ENCODE measurements at places on chromosomes 13 and 19.
A peak's percentile ranks its signal among the peaks of the same experiment; 100 is the strongest.

DNA sequence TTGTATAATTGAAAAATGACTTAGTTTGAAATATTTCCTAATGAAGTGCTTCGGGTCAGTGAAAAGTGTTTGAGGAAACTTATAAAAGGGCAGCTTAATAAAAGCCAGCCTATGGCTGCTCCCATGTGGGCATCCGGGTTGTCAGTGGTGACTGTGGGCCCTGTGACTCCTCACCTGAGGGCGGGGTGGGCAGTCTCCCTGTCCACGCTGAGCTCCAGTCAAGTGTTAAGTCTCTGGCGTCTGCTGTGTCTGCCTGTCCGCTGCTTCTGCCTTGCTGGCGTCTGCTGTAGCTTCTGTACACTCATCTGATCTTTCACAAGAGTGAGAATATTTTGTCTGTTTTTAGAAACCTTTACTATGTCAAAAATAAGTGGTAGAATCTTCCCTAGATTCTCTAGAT is 7.1 kb downstream of the LAMP1 start:
- no peak for DNase-seq

DNA sequence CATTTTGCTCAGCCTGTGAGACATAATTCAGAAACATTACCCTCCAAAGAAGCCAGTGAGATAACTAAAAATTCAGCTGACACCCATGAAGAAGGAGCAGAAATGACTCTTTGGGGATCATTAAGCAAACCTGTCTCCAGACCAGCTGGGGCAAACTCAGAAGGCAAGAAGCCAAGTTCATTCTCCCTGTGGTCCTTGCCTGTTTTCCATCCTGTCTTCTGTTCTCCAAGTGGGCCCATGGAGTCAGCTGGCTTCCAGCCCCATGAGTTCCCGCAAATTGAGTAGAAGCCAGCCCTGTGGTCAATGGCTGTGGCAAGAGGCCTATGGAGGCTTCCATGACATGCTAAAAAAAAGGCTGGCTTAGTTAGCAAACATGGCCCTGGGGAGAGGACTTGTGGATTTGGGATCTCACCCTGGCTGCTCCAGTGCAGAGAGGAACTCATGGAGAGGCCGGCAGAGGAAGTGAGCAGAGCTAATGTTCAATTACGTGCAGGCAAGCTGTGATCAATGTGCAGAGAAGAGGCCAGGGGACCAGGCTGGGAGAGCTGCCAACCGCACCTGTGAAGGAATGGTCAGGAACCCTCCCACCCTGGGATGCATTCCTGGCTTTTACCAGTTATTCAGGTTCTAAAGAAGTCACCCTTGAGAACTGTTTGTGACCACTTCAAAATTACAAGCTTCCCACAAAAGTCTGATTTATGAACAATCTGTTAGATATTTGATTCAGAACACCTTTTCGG is 229.1 kb downstream of the TSHZ3 start:
- no peak for DNase-seq

- no peak for DNase-seq
Measured at GRCh38 chr13:94708031-94708859, 4.1 kb downstream of the SOX21 start.

GRCh38 chr13:108980237-108980636 is 350.8 kb downstream of the MYO16 start:
- DNase-seq, result no peak

DNA sequence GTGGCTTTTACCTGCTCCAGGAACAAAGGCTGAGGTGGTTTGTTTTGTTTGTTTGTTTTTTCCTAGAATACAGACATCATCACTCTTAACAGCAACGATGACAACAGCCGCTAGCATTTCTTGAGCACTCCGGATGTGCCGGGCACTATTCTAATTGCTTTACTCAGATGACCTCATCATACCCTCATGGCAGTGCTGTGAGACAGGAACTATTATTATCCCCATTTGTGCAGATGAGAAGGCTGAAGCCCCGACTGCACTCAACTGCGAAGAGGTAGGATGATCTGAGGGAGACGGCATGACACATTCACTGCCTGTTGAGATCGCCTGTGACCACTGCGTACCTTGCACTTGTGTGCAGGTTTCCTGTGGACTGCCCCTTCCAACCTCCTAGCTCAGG is 66.5 kb downstream of the CCDC70 start:
- DNase-seq, result no peak

DNA sequence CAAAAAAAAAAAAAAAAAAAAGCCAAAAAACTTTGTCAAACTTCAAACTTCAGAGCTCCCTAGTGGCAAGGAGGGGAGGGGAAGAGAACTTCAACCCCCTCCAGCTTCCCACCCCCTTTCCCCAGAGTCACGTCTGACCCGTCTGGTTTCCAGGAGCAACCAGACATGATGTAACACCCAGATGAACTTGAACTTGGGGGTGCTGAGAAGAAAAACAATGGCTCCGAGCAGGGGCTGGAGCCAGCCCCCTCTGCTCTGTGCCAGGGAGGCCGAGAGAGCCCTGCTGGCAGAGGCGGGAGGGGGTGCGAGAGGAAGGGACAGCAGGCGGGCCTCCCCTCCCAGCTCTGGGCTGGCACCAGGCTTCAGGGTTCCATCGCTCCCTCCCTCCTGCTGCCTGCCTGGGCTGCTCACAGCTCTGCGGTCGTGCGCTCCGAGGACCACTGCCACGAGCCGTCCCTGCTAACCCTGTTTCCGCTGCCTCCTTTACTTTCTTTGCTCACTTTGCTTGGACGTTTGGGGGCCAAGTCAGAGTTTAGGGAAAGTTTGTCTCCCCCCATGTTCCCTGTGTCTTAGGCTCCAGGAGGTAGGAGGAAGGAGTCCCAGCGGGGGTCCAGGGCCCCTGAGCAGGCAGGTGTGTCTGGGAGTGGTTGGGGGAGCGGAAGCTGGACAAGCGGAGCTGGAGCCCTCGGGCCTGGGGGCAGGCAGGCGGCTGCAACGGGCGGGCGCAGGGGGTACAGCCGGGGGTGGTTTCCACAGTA is 11.1 kb downstream of the LYL1 start:
- no peak for DNase-seq

- DNase-seq, result no peak
Measured at GRCh38 chr13:95499811-95500712, 52.5 kb upstream of the CLDN10 start.

DNA sequence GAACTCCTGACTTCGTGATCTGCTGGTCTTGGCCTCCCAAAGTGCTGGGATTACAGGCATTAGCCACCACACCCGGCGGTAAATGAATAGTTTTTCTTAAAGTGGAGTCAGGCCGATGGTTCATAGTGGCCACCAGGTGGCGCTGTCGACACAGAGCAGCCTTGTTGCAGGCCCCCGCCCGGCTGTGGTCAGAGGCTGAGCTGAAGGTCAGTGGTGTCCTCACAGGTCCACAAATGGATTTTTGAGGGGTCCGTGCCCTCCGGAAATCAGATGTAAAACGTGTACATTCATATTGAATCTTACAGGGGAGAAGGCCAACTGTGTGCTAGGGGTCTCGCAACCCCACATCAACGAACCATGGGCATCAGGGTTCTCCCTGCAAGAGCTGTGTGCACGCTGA is 13.4 kb upstream of the WDR18 start:
- DNase-seq, result no peak

- no peak for DNase-seq
Measured at GRCh38 chr13:75579529-75579928, 29.9 kb downstream of the UCHL3 start.

- no peak for DNase-seq
Measured at GRCh38 chr13:94416454-94417080, 62.9 kb downstream of the DCT start.

DNA sequence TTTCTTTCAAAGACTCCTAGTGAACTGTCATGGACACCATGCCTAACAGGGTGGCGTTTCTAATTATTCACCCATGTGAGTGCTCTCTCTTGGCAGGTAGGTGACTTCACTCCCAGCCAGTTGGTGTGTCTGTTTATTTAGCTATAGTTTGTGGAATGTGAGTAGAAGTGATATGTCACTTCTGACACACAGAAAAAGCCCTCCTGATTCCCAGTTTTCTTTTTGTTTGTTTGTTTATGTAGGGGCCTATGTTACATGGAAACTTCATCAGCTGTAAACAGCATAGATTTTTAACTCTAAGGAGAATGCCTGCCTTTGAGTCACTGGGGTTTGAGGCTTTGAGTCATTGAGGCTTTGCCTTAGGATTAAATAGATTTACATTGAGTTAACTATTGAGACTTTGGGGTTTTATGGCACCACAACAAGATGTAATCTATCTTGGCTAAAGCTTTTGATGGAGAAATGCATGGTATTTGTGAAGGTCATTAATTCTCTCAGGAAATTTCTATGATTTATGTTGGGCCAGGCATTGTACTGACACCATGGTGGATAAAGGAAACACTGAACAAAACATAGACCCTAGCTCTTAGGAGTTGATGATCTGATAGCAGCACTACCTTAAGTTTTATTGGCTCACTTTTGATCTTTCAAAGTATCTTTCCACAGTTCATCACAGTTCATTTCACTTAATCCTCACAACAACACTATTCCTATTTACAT is 45.3 kb downstream of the UFM1 start:
- no peak for DNase-seq

GRCh38 chr19:7377196-7377595 is 28.5 kb downstream of the ARHGEF18 start:
- DNase-seq, result no peak

DNA sequence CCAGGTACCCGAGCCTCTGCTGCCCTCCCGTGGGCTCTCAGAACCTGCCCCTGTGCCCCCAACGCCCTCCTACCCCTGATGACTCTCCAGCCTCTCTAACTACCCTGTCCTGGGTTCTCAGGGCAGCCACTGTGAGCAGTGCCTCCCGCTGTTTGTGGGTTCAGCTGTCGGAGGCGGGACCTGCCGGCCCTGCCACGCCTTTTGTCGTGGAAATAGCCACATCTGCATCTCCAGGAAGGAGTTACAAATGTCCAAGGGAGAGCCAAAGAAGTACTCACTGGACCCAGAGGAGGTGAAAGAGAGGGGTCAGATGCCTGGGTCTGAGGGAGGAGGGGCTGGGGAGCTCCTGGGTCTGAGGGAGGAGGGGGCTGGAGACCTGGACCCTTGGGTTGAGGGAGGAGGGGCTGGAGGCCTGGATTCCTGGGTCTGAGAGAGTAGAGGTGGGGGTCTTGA is 20.0 kb downstream of the CNFN start:
- DNase-seq, result no peak

GRCh38 chr13:74336546-74336945 is 202.3 kb upstream of the KLF12 start:
- no peak for DNase-seq

- DNase-seq, result no peak
Measured at GRCh38 chr13:78610381-78610883, 7.1 kb upstream of the POU4F1 start.

DNA sequence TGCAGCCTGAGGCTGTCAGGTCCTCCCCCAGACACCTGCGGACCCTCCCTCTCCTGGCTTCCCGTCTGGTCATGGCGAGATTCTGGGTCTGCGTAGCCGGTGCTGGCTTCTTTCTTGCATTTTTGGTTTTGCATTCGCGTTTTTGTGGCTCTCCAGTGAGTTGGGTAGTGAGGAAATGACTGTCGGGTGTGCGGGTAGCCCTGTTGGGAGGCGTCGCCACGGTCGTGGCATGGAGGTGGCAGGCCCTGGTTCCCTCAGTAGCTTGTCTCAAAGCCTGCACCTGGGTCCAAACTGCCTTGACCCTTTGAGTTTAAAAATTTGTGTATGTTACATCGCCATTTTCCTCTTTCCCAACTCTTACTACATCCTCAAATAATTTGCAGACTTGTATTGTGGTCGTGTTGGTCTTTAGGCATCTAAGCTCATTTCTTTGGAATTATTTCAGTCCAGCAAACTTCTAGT is 344 bp downstream of the NHLRC3 start:
- peak; percentile 70 for DNase-seq

DNA sequence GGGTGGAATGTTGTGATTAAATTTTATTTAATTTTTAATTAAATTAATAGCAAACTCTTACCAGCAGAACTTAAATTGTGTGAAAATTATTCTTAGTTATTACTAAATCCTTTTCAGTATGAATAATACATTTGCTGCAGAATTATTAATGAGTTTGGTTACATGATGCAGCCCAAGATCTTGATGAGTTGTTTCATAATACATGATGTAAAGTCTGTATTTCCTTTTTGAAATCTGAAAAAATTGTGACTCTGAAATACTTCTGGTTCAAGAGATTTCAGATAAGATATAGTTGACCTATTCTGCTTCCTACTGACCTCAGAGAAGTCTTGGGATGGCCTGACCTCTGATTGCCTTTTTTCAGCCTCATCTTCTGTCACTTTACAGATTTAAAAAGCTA is 11.1 kb downstream of the SAE1 start:
- DNase-seq, result no peak

- no peak for DNase-seq
Measured at GRCh38 chr19:47113850-47114651, 475 bp upstream of the ZC3H4 start.

GRCh38 chr19:48745208-48745995 is 1.3 kb downstream of the IZUMO1 start:
- DNase-seq, result peak; percentile 52

DNA sequence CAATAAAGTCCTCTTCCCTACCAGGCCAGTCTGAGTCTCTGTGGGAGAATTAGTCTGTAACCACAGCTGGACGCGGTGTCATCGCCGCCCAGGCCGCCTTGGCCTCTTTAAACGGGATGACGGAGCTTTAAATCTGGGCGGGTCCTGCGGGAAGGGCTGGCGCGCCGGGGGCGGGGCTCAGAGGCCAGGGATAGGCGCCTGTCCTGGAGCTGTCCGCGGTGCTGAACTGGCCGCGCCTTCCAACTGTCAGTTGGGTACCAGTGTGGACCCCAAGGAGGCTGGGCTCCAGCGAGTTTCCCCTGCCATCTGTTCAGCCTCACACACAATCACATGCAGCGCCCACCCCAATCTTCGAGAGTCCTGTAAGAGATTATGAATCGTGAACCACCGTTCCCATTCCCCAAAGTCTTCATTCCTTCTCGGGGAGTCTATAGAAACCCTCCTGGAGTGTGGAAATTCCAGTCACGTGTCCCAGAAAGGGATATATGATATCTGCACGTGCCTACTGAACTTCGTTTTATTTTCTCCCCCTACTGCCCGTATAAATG is 11.5 kb downstream of the APLP1 start:
- DNase-seq, result peak; percentile 92

- no peak for DNase-seq
Measured at GRCh38 chr13:40149611-40150274, 494.3 kb downstream of the COG6 start.

- no peak for DNase-seq
Measured at GRCh38 chr13:108182652-108183051, 32.7 kb downstream of the LIG4 start.

- no peak for DNase-seq
Measured at GRCh38 chr19:51546107-51546649, 14.7 kb upstream of the SIGLEC6 start.

DNA sequence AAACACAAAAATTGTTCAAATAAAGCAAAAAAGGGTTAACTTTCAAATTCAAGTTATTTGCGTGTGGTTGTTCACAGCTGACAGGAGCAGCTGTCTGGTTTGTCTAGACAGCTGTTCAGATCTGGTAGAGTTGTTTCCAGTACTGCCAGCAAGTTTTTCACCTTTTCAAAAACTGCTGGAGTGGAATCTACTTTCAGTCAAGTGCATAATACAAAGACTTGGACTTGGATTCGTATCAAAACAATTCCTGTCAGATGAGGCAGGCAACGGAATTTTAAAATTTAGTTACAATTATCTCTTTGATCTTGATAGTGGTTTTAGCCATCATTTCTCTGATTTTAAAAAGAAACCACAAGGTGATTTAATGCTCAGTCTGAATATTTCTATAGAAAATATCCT is 51.7 kb upstream of the EEF1AKMT1 start:
- DNase-seq, result no peak
